ENCODE measurements at places on chromosomes 6 and 20.

GRCh38 chr20:1267809-1268374 lies 1.8 kb downstream of the SNPH start:
- DNase-seq, result no peak

- DNase-seq, result no peak
Measured at GRCh38 chr6:29762051-29762450, 38.8 kb downstream of the HLA-F start.

DNA sequence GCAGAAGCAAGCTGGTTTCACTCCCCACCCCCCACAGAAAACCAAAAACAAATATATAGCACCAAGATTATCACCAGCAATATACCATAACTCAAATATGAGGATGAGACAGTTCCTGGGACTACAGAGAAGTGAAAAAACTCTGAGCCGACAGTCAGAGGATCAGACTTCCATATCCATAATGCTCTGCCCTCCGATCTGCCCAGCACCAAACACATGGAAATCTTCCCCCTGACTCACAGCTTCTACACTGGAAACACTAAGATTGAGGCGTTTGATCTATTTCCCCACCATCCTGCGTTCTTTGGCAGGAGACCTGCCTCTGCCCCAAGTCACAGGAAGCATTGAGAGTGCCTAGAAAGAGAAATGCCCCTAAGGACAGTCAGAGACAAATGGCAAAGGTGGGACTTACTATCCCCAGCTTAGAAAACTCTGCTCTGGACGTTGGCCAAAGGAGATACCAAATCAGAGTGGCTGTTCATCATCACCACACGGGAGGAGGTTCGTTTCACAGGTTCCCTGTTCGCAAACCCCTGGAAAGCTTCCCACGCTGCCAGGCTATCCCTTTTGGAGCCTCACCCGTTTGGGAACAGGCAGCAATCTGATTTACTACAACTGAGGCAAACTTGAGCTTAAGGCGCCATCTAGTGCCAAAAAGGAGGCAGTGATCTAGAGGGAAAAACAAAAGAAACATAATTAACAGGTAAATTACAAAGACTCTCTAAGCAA lies 48.7 kb upstream of the SRSF6 start:
- no peak for DNase-seq

DNA sequence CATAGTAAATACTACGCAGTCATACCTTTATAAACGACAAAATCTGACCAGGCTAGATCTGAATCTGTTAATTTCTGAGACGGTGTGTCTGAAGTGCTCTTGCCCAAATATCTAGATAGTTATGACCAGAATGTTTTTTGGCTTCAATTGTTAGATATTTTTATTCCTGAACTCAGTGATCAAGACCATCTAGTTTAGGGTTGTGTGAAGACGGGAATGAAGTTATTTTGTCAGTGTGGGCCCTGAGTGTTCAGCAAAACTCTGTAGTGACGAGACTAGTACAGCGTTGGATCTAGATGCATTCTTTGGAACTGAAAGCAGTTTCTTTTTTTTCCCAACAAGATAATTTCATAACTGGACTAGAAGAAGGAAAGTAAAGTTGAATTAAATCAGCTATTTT lies 3.1 kb downstream of the STXBP5 start:
- no peak for DNase-seq

DNA sequence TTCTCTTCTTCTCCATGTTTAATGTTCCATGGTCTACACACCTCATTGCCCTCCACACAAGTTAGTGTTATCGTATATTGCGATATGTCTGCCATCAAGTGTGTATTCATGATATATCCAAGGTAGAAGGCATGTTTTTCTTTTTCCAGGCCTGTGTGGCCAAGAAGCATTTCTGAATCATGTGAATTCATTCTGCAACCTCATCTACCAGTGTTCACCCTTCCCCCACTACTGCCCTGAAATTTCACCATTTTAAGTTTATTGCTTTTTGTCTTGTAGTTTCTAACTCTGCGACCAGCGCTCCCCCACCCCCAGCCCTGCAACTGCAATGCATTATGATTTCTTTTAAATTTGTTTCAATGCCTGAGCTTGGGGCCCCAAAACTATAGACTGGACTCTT lies 618.0 kb upstream of the FLRT3 start:
- DNase-seq, result no peak

GRCh38 chr6:134756374-134757025 lies 193.4 kb downstream of the ALDH8A1 start:
- DNase-seq, result no peak

- no peak for DNase-seq
Measured at GRCh38 chr6:48101290-48101689, 9.7 kb downstream of the PTCHD4 start.

DNA sequence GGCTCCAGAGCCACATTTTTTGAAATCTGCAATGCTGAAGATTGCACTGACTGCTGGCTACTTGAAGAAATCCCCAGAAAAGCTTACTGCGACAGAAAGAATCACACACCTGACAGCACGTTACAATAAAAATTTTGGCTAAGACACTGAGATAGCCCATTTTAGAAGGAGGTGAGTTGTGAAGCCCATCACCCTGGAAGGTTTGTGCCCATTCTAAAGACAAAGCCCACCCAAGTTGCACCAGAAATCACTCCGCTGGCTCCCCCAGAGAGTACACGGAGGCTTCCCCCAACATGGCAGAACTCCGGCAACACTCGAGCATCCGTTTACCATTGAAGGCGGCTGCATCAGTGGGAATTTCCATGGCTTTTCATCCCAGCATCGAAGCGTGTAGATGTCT lies 29.4 kb downstream of the LPA start:
- no peak for DNase-seq

GRCh38 chr6:66926060-66926459 lies 1219.0 kb upstream of the EYS start:
- no peak for DNase-seq

DNA sequence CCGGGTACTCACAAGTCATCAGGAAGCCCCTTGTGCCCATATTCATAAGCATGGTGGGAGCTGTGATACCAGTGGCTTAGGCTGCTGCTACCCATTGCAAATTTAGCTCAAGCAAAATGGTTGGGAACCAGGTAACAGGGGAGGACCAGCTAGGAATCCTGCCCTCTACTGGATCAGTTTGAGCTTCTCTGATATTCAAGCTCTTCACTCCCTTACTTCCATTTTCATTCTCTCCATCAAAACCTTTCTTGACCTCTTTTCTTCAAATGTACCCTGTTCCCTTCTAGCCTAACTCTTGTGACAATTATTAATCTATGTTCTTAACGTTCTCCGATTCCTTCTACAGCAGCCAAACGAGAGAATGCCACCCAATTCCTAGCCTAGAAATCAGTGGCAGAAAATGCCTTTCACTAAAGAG lies 9.7 kb downstream of the NOL7 start:
- DNase-seq, result no peak

GRCh38 chr20:14491436-14491835 lies 154.0 kb upstream of the FLRT3 start:
- DNase-seq, result no peak

- DNase-seq, result no peak
Measured at GRCh38 chr6:168376120-168376519, 56.5 kb upstream of the DACT2 start.

DNA sequence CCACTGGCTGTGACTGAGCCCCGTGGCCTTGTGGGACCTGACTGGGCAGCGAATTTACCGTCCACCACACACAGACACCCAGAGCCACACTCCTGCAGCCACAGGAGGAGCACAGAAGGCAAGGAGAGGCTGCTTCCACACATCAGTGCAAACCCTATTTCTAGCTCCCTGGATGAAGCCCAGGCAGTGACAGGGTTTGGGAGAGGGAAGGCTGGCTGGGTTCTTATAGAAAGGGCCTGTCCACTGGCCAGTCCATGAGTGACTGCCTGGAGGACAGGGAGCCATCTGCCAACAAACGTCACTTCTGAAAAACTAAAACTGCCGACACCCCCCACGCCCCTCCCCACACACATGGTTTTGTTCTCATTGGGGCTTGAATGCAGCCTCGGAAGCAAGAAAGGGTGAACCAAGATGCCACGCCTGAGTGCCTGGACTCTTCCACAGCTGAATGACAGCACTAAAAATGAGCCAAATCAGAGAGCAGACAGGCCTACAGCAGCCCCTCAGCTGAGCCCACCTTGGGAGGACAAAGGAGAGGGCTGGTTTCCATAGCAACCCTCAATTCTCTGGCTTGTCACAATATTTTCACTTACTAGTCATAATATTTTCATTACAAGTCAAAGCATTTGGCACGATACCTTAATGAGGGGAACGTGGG lies 38.4 kb downstream of the RRBP1 start:
- DNase-seq, result no peak

- no peak for DNase-seq
Measured at GRCh38 chr6:44775121-44775520, 387.6 kb downstream of the CDC5L start.

GRCh38 chr20:37513779-37514359 lies 7.2 kb upstream of the NNAT start:
- no peak for DNase-seq

DNA sequence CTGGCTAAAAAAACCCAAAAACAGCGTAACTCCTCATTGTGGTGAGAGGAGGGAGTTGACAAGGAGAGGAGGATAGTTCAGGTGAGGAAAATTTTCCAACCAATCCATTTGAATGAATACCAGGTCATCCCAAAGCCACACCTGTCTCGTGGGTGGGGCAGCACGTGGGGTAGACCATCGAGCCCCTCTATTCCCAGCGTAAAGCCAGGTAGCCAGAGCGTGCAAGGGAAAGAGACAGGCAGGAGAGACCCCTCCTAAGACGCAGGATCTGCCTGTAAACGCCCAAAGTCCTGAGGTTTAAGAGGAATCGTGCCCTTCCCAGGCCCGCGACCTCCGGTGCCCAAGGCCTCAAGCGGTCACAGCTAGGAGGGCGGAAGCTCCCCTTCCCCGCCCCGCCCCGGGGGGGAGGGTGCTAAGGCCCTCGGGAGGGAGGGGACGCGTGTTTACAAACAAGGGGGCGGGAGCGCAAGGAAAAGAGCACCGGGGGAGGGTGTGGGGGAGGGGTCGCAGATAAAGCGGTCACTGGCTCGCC lies 712 bp downstream of the RXRB start:
- no peak for DNase-seq

DNA sequence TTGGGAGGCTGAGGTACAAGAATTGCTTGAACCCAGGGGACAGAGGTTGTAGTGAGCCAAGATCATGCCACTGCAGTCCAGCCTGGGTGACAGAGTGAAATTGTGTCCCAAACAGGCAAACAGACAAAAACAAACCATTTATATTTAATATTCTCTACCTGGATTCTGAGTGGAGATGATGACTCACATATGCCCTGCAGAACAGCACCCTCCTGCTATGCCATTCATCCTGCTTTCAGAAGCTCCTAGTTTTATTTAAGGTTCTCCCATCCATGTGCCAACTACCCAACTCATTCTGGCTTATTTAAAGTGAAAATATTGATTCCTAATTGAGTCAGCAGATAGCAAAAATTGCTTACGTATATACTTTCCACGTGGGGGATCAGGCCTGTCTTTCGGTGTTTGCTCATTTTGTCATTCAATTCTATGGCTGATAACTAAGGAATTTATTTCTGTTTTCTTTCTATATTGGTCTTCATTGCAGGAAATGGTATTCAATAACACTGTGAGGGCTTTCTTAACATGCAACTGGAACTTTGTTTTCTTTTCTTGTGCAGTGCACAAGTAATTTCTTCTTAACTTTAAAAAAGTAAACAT lies 459.1 kb upstream of the JAG1 start:
- no peak for DNase-seq

GRCh38 chr6:126767711-126768110 lies 350.8 kb upstream of the RSPO3 start:
- DNase-seq, result no peak

DNA sequence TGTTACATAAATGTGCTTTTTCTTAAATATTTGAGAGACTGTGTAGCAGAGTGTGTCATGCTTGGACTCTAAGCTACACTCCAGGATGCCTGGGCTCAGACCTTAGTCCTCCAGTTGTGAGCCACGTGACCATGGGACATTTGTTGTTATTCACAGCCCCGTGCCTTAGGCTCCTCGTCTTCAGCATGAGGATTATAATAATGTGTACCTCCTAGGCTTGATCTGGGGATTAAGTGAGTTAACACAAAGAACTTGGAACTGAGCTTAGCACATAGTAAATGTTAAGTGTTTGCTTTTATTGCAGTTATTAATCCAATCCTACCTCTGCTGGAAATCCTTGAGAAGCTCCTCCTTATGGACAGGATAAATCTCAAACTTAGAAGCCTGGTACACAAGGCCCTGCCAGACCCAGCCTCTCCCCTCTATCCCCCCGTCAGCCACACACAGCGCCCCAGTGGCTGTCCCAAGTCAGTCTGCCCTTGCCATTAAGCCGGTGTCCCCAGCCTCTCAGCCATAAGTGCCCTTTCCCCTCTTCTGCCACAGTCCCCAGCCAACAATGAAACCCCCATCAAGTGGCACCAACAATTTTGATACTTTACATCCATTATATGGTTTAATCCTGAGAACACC lies 177.5 kb downstream of the TMEM242 start:
- no peak for DNase-seq

Data from stimulated activated CD8-positive, alpha-beta memory T cell treated with anti-CD3 and anti-CD28 coated beads, Interleukin-15, amount 100 ng/mL, for 1 hour (primary cell).